NCI-H1048 (cell line): ENCODE measurements at places on chromosomes 1 and 21.

DNA sequence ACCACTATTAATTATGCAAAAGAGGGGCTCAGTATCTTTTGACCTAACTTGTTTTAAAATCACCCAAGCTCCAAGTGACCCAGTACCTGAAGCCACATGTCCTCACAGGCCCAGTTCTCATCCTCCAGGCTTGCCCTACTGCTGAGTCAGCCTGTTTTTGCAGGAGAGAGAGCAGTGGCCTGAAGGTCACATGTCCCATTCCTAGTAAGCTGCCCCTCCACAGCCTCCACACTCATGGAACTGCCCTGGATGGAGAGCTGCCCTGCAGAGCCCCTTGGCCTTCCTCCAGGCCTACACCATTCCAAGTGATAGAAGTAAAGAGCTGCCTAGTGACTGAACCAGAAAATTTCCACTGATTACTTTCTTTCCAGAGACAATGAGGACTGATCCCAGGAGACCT, 139.8 kb upstream of the ST6GALNAC5 start:
- no peak for DNase-seq

DNA sequence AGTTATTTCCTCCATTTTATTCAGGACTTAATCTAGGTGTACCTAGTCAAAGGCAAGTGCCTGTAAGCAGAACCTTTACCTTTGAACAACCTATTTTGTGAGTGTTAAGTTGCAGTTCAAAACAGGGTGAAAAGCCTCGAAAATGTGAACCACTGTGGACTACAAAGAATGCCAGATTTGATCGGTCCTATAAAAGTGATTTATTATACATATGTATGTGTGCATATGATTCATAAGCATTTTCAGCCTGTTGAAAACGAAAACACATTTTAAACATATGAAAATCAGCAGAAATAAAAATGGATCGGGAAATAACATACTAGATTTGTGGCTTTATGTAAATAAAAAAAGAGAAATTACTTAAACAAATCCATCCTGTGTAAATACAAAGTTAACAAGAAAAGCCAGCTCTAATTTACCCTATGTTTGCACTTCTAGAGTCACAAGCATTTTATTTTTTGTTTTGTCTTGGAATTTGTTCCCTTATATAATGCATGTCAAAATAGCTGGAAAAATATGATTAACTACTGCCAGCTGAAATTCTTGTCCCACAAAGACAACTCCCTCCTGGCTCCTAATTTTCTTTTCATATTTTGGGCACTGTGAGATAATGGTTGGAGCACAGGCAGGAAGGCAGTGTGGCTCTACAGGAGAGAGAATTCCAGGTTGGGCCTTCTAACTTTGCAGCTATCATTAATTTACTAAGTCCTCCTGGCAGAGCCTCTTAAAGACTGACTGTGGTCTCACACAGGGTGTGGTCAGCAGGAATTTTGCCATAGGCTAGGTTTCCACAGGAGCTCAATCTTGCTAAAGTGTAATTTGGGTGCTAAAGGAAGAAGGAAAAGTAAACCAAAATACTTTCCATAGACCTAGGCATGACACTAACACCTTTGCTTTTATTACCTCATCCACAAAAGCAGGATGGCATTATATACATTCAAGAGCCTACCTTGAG, 70.2 kb upstream of the CDC42BPA start:
- peak; percentile 38 for DNase-seq

DNA sequence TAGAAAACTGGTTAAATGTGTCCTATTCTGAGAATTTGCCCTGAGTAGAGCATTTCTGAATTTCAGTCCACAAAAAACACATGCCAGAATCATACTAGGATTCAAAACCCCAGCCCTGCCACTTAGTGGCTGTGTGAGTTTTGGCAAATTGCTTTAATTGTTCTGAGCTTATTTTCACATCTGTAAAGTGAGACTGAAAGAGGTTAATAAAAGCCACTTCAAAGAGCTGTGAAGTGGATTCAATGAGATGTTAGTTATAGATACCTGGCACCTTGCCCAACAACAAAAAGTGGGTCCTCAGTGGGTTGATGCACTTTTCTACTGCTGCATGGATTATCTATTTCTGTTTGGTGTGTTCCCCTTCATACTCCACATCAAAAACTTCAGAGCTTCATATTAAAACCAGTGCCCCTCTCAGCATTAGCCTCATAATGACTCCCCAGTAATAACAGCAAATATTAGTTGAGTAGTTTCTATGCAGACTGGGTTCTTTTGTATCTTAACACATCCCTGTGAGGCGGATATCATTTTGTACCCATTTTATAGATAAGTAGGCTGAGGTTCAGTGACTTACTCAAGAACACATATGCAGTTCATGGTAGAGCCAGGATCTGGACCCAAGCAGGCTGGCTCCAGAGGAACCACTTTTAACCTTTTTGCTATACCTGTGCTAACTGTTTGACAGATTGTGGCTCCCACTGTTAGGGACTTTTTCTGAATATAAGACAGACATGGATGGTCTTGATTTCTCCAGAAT, 14.2 kb upstream of the ADORA3 start:
- no peak for DNase-seq

GRCh38 chr1:234901491-234902049, 227.1 kb downstream of the TOMM20 start:
- no peak for DNase-seq

GRCh38 chr21:32884062-32884461, 112.5 kb upstream of the PAXBP1 start:
- no peak for DNase-seq

GRCh38 chr21:39098696-39099200, 84.5 kb downstream of the PSMG1 start:
- no peak for DNase-seq

GRCh38 chr1:108592030-108592759, 32.3 kb downstream of the EEIG2 start:
- DNase-seq: no peak

DNA sequence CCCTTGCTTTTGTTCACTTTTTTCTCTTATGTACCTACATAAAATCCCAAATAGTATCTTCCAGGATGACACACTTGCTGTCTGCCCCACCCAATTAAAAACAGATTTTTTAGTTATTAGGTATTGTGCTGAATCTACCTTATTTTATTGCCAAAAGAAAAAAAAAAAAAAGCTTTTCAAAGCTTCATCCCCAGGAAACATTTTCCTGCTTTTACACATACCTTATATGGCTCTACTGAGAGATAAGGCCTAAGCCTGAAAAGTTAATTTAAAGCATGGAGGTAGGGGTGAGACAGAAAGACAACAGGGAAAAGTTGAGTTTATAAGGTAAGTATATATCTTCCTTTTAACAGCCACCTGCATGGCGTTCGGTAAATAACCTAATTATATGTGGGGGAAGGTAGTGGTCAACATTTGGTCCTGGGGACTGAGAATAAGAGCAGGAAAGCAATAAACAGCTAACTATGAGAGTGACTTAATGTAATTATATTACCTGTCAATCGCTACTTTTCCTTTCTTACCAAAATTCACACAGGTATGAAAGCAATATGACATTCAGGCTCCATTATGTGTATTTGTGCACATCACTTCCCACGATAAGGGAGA, 54.6 kb upstream of the BOLA1 start:
- no peak for DNase-seq

GRCh38 chr1:222314839-222315238, 233.1 kb downstream of the HHIPL2 start:
- DNase-seq: no peak

GRCh38 chr1:60657926-60658325, 424.4 kb upstream of the NFIA start:
- no peak for DNase-seq

DNA sequence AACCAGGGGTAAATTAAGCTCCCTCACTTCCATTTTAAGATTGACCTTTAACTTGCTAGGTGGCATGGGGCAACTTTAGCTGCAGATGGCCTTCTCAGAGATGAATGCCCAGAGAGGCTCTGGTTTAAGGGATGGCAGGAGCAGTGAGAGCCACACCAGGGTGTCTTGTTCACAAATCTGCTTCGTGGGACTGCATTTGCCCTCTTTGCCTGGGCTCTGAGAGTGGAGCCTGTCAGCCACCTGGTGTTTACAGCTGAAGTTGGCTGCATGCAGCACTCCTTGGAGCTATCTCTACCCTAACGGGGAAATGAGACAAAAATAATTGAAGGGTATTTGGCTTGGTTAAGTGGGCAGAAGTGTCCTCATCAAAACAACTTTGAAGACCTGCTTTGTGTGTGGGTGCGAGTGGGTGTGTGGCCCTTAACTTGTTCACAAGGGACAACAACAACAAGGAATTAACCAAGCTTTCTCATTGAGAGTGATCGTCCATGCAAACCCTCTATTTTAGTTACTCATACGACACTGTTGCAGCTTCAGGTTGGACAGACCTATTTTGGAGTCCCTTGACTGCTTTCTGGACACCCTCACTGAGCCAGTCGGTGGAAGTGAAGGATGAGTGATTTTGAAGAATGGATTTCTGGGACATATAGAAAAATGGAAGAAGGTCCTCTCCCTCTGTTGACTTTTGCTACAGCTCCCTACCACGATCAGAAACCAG, 29.8 kb downstream of the PGM1 start:
- no peak for DNase-seq

DNA sequence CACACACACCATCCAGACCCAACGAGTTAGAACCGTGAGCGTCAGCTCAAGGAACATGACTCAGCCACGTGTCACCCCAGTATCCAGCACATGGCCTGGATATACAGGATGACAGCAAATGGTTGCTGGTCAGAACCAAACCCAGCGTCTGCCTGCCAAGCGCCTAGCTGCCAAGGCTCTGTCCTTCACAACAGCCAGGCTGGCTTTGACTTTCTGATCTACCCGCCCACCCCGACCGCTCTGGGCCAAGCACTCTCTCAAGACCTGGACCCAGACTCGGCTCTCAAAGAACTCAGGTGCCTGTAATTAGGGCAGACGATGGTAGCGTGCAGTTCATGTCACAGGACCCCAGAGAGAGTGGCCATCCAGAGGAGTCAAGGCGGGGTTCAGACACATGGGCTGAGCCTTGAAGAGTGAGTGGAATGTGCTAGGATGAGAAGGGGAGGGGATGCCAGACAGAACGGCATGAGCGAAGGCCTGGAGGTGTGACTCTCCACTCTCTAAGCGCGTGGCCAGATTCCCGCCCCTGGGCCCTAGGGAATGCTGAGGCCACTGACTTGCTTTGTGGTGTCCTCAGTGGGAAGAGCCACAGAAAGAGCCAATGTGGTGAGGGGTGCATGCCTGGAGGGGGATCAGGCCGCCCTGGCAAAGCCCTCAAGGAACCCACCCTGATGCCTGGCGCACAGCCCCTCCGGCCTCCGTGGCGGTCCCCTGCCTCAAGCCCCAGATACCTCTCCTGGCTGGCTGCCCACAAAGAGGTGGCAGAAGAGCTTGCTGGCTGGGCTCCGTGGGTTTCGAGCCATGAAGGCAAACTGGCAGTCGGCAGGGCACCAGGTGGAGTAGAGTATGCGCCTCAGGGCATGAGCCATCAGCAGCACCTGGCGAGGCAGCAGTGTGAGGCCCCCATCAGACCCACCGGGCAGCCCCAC, 7.0 kb downstream of the SH2D5 start:
- DNase-seq: no peak

DNA sequence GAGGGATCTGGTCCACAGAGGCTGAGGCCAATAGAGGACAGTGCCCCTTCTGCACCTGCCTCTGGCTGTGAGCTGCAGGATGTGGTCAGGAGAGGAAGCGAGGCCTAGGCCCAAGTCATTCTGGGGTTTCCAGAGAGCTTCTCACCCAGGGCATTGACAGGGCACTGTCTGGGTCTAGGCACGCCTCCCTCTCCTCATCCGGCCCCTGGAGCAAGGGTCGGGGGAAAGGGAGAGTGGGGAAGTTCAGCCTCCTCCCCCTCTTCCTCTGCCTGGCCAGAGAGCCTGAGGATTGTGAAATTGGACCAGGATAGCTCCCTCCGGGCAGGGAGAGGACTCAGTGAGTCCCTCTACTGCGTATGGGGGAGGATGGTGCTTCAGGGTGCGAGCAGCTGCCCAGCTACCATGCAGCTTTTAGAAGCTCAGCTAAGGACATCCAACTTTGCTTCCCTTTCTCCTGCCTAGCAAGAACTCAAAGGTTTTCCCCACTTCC, 6.3 kb upstream of the INAVA start:
- no peak for DNase-seq

DNA sequence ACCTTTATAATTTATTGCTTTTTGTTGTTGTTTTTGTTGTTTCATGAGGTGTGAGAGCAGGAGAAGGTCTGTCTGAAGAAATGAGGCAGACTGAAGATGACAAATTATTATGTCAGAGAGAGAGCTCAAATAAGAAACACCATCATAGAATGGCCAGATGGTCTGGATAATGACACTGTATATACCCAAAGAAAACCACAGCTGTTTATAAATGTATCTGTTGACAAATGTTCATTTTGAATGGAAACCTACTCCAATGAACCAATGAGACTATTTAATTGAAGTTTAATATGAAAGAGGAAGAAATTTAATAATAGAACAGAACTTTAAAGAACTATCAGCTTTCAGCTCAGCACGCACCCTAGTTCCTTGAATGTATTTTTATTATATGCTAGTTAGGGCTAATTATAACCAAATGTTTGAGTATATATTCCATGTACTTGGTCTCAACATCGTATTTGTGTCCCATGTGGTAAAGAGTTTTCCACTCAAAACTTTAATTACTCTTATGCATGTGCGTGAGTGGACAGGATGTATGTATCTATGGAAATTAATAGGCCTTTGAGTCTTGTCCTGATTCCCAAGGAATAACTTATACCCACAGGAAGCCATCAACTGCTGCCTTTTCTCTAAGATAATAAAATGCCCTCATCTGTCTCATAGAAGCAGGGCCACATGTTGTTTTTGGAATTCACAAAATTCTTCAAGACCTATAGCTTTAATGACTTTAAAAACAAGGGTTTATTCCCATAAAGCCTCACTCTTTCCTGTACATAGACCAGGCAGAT, 202.7 kb downstream of the KCNK2 start:
- DNase-seq: no peak

DNA sequence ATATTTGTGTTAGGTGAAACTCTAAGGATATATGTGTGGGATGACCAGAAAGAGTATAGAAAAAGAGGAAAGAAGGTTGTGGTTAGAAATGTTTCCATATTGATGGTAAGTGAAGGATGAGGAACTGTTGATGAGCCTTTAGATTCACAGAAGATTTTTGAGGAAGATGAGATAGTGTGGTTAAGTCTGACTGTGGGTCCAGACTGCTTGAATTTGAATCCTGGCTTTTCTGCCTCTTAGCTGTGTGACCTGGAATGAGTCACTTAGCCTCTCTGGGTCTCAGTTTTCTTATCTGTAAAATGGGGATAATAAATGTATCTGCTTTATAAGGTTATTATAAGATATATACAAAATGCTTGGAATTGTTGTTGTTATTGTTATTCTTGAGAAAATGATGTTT, 27.5 kb downstream of the RGL1 start:
- DNase-seq: no peak

DNA sequence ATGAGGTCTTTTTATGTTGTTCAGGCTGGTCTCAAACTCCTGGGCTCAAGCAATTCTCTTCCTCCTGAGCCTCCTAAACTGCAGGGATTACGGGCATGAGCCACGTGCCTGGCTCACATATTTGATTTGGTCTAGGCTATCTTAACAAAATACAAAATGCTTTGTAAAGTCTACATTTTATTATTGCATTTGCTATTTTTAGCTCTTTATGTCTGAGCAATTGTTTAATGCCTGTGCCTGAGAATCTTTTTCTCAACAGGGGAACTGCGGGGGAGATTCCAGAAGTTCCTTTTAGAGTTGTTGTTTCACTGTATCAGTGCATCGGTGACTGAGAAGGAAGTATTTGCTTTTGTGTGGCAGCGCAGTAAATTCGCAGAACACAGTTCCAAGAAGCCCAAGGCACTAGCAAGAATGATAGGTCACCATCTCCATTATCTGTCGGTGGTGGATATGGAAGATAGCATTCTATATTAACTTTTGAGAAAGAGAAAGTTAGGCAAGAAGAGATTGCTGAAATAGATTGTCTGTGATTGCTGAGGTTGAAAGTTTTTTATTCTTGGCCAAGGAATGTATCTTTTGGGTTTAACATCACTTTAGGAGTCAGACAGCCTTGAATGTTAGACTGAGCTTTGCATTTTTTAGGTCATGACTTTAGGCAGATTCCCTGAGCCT, 167.3 kb downstream of the PDE4B start:
- no peak for DNase-seq
